Mononuclear cell (primary cell): ENCODE measurements at places on chromosomes 3 and 15. TPM values are rescaled to one million over a fixed set of nuclear protein-coding genes. Genes with fewer than 3 reads are reported as not detected.

Gene ALDH1L1
- total RNA-seq, result not detected

Gene SI
- total RNA-seq, result not detected

Gene MUC4
- total RNA-seq, result under 0.01 TPM

Gene GOLGA8T
- not detected for total RNA-seq

Gene IQCF5
- not detected for total RNA-seq

Gene PSTPIP1
- total RNA-seq, result 55.7 TPM

Gene C3orf70
- total RNA-seq, result not detected

Gene KLHL40
- not detected for total RNA-seq

Gene GOLGA6A
- not detected for total RNA-seq

Gene KBTBD8
- total RNA-seq, result 55.1 TPM

Gene KCNMB2
- total RNA-seq, result not detected

Gene SYNM
- 3.4 TPM for total RNA-seq

Gene TRNT1
- total RNA-seq, result 29.6 TPM

Gene SNAP23
- total RNA-seq, result 84.8 TPM

Gene C3orf22
- total RNA-seq, result not detected

Gene KCNAB1
- total RNA-seq, result not detected

Gene GOLGA8N
- total RNA-seq, result 6.1 TPM

Gene C3orf80
- total RNA-seq, result 0.10 TPM

Gene TFRC
- 138 TPM for total RNA-seq

Gene TNFAIP8L3
- 0.31 TPM for total RNA-seq

Gene GOLGA8J
- total RNA-seq, result not detected

Gene ADCY5
- not detected for total RNA-seq

Gene SUSD5
- under 0.01 TPM for total RNA-seq

Gene FAM3D
- not detected for total RNA-seq

Gene PLS1
- 1.2 TPM for total RNA-seq

Gene C15orf61
- 5.2 TPM for total RNA-seq

Gene CADPS
- total RNA-seq, result under 0.01 TPM

Gene SEMA6D
- under 0.01 TPM for total RNA-seq

Gene GCSAM
- 6.4 TPM for total RNA-seq

Gene USP4
- 65.2 TPM for total RNA-seq

Gene P2RY12
- 14.1 TPM for total RNA-seq

Gene LHFPL4
- total RNA-seq, result not detected

Gene TTLL13
- total RNA-seq, result 0.31 TPM

Gene MB21D2
- 8.7 TPM for total RNA-seq

Gene PP2D1
- not detected for total RNA-seq

Gene SOX2
- total RNA-seq, result under 0.01 TPM

Gene CCDC39
- total RNA-seq, result not detected

Gene NR1I2
- total RNA-seq, result not detected

Gene PROK2
- 16.0 TPM for total RNA-seq

Gene MINAR1
- 0.42 TPM for total RNA-seq

Gene SSUH2
- total RNA-seq, result not detected

Gene CCR2
- 6.9 TPM for total RNA-seq

Gene WDR93
- total RNA-seq, result not detected

Gene NME9
- total RNA-seq, result 0.94 TPM

Gene MCF2L2
- 2.9 TPM for total RNA-seq

Gene ZNF385D
- 0.21 TPM for total RNA-seq

Gene LRRC15
- 0.10 TPM for total RNA-seq

Gene NRROS
- total RNA-seq, result 43.4 TPM

Gene PIGZ
- 1.0 TPM for total RNA-seq

Gene TRPC1
- total RNA-seq, result 5.1 TPM

Gene MYO1E
- total RNA-seq, result 17.3 TPM

Gene SLC38A3
- not detected for total RNA-seq

Gene GPR149
- not detected for total RNA-seq
